ENCODE measurements at places on chromosomes 11 and 22.

- no peak for DNase-seq
Measured at GRCh38 chr11:67648140-67648795, 2.3 kb downstream of the ACY3 start.

DNA sequence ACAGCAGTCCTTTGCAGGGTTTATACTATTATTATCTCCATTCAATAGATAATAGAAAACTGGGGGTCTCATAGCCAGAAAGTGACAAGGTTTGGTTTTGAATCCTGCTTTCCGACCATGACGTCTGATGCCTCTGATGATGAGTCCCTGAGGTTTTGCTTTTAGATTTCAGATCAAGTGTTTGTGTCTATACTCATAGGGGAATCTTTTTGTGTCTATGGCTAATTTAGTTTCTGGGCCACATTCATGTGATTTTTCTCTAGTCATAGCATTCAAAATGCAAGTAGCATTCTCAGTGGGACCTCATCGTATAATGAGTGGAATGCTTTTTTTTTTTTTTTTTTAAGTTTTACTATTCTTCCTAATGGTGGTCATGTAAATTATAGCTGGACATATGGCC lies 72.9 kb downstream of the TNRC6B start:
- no peak for DNase-seq

DNA sequence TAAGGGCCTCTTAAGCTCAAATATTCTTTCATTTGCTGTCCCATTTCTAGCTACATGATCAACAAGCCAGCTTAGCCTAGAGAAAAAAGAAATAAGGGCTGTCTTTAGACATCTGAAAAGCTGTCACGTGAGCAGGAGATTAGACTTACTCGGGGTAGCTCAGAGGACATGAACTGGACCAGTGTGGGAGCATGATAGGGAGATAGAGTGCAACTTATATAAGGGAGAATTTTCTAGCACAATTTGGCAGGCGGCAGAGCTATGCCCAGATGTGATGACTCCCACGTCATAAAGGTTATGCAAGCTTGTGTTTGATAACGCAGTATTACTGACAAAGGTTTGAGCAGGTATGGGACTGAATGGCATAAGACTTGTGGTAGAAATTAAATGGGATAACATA lies 28.2 kb upstream of the TPBGL start:
- DNase-seq: no peak

- no peak for DNase-seq
Measured at GRCh38 chr22:45510376-45511232, 7.9 kb downstream of the FBLN1 start.

DNA sequence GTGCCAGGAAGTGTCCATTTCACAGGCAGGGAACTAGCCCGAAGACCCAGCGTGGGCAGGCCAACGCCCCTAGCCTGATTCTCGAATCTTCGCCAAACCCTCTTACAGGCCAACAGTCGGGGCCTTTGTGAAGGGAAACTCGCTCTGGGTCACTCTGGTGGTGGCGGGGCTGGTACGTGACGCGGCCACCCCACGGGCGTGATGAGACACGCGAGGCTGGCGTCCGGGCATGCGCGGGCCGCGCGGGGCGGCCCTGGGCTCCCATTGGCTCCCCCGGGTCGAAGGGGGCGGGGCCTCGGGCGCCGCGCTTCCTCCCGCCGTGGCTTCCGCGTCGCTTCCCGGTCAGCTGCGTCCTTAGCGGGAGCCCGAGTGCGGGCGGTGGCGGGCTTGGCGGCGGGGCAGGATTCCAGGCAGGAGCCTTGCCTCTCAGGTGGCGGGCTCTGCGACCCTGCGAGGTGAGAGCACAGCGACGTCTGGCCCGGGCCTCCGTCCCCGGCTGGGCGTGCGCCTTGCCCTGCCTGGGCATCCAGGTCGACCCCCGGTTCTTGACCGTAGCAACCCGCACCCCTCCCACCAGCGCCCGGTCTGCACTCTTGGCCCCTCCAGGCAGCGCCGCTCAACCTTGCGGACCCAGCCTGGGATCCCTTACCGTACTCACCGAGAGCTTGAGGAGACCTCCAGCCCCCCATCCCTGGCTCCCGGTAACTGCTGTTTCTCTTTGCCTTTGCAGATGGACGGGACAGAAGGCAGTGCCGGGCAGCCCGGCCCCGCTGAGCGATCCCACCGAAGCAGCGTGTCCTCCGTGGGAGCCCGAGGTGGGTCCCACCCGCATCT lies at the start of gene FRMD8:
Gene FRMD8 (plus strand): TSS at position 331 of the 834 bp plus-strand sequence. CDS start 400 bp downstream, at position 731.
- no peak for DNase-seq

- DNase-seq: no peak
Measured at GRCh38 chr22:30253205-30253852, 6.8 kb upstream of the LIF start.
